ENCODE measurements at places on chromosomes 16 and 17.
A peak's percentile ranks its signal among the peaks of the same experiment; 100 is the strongest.

DNA sequence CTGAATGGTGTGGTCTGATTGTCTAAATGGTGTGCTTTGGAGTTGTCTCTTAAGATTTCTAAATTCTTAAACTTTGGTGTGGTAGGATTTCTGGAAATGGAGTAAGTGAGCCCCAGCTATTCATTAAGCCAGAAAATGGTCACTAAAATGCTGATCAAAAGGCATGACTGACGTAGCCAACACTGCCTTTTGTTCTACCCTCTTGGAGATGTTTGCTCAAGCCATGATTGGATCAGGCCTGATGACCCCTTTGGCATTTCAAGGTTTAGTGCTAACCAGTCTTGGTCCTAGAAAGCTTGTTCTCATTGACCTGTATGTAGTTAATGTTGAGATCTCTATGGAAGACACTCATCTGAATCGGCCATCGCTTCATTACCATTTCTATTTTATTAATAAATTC lies 68.0 kb downstream of the KNOP1 start:
- H3K4me3 ChIP-seq, result no peak overlapping the region
- peaks cover 25% of the 10 kb centered on the region for H3K36me3 ChIP-seq

GRCh38 chr16:66590322-66590721 lies 11.1 kb downstream of the CMTM2 start:
- no peak for DNase-seq
- H3K27me3 ChIP-seq, result no peaks in the 10 kb centered on the region
- no peak overlapping the region for H3K27ac ChIP-seq
- no peaks in the 10 kb centered on the region for H3K4me1 ChIP-seq
- no peaks in the 10 kb centered on the region for H3K36me3 ChIP-seq

DNA sequence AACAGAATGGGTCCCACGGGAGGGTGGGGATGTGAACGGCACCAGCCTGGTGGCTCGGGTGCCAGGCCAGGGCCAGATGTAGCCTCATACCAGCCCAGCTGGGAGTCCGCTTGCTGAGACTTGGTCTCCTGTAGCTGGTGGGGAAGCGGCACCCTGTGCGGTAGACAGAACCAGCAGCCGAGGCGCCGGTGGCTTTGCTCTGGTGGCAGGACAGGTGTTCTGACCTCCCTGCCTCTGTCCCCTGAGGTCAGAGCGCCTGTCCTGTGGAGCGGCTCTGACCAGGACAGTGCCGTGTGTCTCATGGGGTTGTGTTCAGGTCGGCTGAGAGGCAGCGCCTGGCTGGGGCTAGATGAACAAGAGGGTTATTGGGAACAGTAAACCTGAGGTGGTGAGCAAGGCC lies 20.1 kb downstream of the RAB40C start:
- no peak for DNase-seq
- no peaks in the 10 kb centered on the region for H3K27me3 ChIP-seq
- peak overlapping the region; percentile 42 for H3K27ac ChIP-seq
- peaks cover 16% of the 10 kb centered on the region for H3K4me1 ChIP-seq

- no peaks in the 10 kb centered on the region for H3K36me3 ChIP-seq
- H3K4me3 ChIP-seq, result no peak overlapping the region
- H3K27ac ChIP-seq, result peak overlapping the region; percentile 97
- H3K27me3 ChIP-seq, result no peaks in the 10 kb centered on the region
Observed at GRCh38 chr16:8730335-8730915, 56.0 kb downstream of the ABAT start.

- H3K27me3 ChIP-seq, result no peaks in the 10 kb centered on the region
- no peak overlapping the region for H3K4me3 ChIP-seq
- DNase-seq, result no peak
- no peaks in the 10 kb centered on the region for H3K36me3 ChIP-seq
Observed at GRCh38 chr17:78241277-78242023, 10.0 kb downstream of the TMEM235 start.

- no peaks in the 10 kb centered on the region for H3K27me3 ChIP-seq
- H3K4me1 ChIP-seq, result no peaks in the 10 kb centered on the region
- H3K36me3 ChIP-seq, result peaks cover 7% of the 10 kb centered on the region
- no peak for DNase-seq
- H3K27ac ChIP-seq, result no peak overlapping the region
Observed at GRCh38 chr17:54937018-54937417, 31.4 kb downstream of the COX11 start.

- no peaks in the 10 kb centered on the region for H3K27me3 ChIP-seq
- H3K4me1 ChIP-seq, result no peaks in the 10 kb centered on the region
- no peak for DNase-seq
- no peak overlapping the region for H3K27ac ChIP-seq
- H3K4me3 ChIP-seq, result no peak overlapping the region
Observed at GRCh38 chr16:30041841-30042240, 10.8 kb upstream of the TLCD3B start.
